ENCODE measurements at places on chromosomes 7 and 10. TPM values are rescaled to one million over a fixed set of nuclear protein-coding genes. Genes with fewer than 3 reads are reported as not detected.

DNA sequence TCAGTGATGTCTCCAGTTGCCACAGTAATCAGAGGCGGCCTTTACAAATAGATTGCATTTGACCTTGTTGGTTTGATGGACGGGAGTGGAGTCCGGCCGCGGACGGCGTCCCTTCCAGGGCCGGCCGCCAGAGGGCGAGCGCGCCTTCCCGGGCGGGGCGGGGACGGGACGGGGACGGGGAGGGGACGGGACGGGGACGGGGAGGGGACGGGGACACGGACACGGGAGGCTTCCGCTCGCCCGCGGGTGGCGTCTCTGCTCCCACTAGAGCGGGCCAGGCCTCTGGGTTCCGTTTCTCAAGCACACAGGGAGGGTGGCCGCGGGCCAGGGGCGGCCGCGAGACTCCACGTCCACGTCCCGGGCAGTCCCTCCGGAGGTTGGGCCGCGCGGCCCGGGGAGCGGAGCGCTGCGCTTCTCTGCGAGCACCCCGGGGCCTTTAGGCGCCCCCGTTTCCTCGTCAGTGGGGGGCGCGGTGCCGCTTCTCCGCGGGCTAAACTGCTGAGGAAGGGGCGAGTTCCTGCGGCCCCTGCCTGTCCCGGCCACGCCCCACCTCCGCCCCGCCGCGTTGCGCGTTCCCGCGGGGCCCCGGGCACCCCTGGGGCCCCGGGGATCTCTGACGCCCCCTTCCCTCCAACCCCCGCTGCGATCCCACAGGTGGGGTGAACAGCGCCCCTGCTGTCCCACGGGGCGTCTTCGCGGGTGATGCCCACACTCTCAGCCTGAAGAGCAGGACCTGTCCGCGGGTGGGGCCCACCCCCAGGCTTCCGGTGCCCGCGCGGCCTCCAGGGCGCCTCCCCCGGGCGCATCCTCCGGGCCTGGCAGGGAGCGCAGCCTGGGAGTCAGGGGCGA, 84.2 kb upstream of the MKI67 start:
- peak overlapping the region; percentile 76 for H3K27ac ChIP-seq
- H3K4me3 ChIP-seq, result peak overlapping the region; percentile 72
- H3K4me1 ChIP-seq, result peaks cover 14% of the 10 kb centered on the region
- no peaks in the 10 kb centered on the region for H3K36me3 ChIP-seq

DNA sequence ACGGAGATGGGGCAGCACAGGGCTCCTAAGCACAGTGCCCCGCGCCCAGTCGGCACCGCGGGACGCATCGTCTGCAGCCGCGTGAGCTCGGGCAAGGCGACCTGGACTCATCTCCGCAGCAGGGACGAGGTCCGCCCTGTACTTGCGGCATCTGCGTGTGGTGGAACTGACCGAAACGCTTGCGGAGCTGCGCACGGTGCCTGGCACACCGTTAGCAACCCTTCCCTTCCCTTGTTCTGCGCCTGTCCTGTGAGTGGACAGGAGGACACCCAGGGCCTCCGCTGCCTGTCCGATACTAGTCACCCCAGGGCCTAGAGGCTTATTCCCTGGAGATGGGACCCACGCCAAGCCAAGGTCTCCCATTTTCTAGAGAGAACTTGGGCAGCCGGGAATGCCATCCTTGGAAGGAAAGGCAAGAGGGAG, 98.5 kb downstream of the WDR11 start:
- H3K36me3 ChIP-seq, result no peaks in the 10 kb centered on the region
- H3K4me1 ChIP-seq, result peaks cover 4% of the 10 kb centered on the region
- peaks cover 41% of the 10 kb centered on the region for H3K27me3 ChIP-seq

ANKRD2 gene
- total RNA-seq, result 0.37 TPM

SFTPD gene
- total RNA-seq, result not detected
